A549 treated with AZD2906 at 1 μM for 4 hours (cell line): ENCODE measurements at places on chromosomes 1 and 21. TPM values are rescaled to one million over a fixed set of nuclear protein-coding genes. Genes with fewer than 3 reads are reported as not detected.

The GBP5 gene
- total RNA-seq, result 0.05 to 0.06 TPM in 2 of 5 replicates, not detected in the others

The KISS1 gene
- 0.36 to 0.70 TPM (median 0.49 TPM) in 4 of 5 replicates, not detected in the other for total RNA-seq

The CCDC181 gene
- total RNA-seq, result 0.10 to 0.22 TPM (median 0.11 TPM) in 5 replicates

The DENND2C gene
- 0.32 to 0.51 TPM (median 0.40 TPM) in 5 replicates for total RNA-seq

The ETS2 gene
- total RNA-seq, result 76.0 to 98.4 TPM (median 88.2 TPM) in 5 replicates
